HFFc6 (cell line): ENCODE measurements at places on chromosomes 3 and 15.
A peak's percentile ranks its signal among the peaks of the same experiment; 100 is the strongest.

- DNase-seq, result no peak
These were observed 566.4 kb upstream of the SGO1 start for GRCh38 chr3:20752416-20752815.

DNA sequence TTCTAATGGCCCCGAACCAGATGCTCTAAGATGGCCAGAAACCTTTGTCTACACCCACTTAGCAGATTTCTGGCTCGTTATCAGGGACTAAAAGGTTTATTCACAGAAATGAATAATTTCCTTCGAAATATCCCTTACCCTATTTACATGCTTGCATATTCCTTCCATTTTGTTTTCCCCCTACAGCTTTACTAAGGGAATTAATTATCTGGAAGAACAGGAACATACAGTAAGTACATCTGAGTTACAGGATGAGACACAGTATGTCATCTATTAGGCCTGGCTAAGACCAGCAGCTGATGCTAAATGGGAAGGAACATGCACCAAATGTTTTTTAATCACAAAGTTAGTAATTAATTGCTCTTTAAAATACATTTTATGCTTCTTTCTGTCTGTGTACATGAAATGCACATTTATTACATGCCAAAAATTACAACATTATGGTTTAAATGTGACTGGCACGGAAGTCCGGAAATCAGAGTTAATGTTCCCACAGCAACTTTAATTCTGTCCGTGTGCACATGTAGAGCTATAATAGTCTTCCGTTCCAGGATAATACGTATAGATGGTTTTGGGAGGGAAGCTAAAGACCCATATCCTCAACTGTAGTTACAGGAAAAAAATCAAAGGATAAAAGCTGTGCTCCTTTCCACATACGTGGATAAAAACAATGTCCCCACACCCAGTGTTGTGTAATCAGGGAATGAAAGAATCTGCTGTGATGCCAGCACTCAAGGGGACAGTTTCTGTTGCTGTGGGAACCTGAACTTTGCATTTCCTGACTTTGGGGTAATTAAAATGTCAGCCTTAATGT is 82.0 kb downstream of the TIGIT start:
- no peak for DNase-seq

- no peak for DNase-seq
These were observed 17.3 kb downstream of the MTMR10 start for GRCh38 chr15:30974112-30974511.

DNA sequence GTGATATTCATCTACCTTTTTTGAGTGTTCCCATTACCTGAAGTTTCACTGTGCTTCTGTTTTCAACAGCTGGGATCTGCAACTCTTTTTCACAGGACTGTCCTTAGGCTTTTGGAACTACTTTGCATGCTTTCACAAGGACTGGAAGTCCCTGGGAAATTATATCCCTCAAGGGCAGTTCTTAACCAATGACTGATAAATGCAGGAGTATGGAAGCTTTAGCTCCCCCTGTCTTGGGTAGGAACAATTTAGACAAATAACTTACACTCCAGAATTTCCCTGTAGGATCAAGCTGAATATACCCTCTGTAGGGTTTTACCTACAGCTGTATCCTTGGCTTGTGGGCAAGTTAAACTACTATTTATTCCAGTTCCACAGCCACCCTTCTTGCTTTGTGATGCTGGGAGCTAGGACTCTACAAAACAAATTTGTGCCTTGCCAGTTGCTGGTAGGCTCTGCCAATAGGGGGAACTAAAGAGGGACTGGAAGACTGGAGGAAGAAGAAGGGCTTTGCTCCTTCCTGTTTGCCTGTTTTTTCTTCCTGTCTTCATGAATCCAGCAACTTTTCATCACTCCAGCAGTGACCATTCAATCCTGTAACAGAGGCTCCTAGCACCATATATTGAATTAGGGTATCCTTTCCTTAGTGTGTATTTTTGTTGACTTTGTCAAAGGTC is 6.8 kb upstream of the ZNF280D start:
- no peak for DNase-seq

GRCh38 chr3:64916192-64916798 is 228.5 kb upstream of the ADAMTS9 start:
- no peak for DNase-seq

DNA sequence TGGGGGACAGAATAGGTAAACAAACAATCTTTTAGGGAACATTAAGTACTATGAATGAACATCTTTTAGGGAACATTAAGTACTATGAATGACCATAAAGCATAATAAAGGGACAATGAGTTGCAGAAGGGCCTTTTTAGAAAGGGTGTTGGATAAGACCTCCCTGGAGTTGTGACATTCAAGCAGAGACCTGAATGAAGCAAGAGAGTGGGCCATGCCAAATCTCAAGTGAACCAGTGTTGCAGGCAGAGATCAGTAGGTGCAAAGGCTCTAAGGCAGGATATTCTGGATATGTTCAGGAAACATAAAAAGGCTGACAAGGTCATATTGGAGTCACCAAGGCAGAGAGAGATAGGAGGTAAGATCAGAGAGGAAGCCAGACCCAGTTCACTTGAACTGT is 29.4 kb upstream of the ZBTB38 start:
- no peak for DNase-seq

- peak; percentile 89 for DNase-seq
These were observed 23.5 kb upstream of the LRRFIP2 start for GRCh38 chr3:37197810-37198371.

DNA sequence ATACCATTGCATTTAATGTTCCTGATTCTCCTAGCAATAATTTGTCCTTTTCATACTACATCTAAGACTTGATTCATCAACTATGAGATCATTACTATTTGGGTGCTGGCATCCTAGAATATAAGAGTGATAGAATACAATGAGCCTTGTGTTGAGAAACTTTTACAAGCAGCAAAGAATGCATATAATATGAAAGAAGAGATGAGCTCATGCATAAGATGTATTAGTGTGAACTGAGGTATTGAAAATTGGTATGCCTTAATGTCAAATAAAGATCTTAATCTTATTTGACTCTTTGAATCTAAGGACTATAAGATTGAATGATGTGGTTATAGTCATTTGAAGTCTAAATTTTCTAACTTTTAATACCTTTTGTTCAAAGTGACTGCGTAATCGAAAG is 220.0 kb upstream of the ARHGEF26 start:
- DNase-seq, result no peak

DNA sequence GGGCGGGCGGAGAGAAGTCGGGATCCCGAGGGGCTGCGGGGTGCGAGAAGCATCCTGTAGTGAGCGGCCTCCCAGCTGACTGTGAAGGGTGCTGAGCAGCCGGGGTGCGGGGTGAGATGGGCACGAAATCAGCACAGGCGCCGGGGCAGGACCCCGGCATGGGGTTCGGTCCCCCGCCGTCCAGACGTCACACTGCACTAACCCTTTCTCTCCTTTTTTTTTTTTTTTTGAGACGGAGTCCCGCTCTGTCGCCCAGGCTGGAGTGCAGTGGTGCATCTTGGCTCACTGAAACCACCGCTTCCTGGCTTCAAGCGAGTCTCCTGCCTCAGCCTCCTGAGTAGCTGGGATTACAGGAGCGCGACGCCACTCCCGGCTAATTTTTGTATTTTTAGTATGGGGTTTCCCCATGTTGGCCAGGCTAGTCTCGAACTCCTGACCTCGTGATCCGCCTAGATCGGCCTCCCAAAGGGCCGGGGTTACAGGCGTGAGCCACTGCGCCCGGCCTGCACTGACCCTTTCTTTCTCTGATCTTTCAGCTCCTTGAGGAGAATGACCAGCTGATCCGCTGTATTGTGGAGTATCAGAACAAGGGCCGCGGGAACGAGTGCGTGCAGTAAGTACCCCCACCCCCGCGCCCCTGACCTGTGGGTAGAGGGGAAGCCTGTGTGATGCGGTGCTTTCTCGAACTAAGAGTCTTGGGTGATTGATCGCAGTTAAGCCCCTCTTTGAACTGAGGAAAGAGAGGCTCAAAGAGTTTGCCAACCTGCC is 513 bp downstream of the SS18L2 start:
- DNase-seq, result no peak
